ENCODE measurements at places on chromosomes 5 and 9.

DNA sequence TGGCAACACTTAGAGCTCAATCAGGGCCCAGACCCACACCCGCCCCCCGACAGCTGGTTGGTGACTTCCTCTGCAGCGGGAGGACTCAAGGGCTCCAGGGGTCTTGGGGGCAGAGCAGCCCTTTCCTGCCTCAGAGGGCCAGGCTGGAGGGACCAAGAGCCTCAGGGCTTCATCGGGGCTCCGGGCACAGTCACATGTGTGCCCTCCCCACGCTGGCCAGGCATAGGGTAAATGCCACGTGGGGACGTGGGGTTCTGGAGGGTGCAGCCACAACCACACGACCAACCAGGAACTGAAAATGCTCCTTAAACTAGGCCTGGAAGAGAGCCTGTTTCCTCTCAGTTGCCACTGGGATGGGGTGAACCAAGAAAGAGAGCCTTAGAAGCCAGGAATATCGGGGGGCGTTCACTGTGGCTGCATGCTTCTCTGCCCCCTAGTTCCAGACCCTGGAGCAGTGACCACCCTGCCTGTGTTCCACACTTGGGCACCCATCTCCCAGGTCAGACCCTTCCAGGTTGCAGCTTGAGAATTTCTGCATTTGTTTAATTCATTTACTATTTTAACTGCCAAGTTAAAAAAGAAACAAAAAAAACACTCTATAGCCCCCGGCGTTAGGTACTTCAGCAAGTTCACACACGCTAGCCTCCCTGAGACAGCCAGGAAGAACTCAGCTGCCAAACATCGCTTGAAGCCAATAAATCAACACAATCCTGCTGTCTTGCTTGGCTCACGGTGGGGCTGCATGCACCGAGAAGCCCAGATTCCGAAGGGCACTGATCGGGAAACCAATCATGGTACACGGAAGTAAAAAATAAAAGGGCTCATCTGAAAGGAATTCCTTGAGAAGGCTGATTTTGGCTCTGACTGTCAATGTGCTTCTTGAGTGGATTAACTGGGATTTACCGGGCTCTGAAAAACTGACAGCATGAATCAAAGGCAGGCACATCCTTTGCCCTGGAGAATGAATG lies 56.1 kb upstream of the PHYKPL start:
- DNase-seq = peak; percentile 21

DNA sequence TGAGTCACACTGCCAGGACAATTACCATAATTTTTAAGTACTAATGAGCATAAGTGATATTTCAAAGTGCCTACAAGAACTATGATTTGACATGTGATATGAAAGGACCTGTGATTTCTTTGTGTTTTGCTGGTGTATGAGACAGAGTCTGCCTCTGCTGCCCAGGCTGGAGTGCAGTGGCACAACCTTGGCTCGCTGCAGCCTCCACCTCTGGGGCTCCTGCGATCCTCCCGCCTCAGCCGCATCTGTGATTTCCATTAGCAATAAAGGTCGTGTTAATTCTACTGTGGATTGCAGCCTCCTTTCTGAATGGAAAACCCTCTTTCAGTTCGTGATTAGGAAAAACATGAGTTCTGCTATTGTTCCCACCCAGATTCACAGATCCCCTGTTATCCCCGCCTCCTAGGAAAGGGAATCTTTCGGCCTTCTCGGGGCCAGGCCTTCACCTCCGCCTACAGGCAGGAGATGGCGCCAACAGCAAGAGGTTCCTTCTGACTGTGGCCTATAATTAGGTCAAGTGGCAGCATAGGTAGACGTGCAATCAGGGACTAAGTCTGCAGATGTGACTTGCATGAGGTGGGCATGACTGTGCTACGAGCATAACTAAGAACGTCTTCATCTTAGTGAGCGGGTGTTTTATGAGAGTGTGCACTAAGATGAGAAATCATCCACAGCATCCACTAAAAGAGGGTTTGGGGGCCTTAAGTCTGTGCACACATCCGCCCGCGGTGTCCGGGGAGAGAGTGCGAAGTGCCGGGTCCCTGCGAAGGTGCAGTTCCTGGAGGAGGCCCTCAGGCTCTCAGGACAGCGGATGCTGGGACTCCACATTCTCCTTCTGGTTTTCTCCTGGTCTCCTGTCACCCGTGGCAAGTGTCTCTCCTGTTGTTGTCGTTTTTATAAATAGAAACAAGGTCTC lies 23.1 kb downstream of the TRIM7 start:
- peak; percentile 85 for DNase-seq

GRCh38 chr9:83346655-83347420 lies 191.4 kb downstream of the FRMD3 start:
- DNase-seq = no peak

- DNase-seq = no peak
These were observed 728.9 kb downstream of the MAT2B start for GRCh38 chr5:164234321-164234720.

- DNase-seq = no peak
These were observed 2.4 kb downstream of the SYK start for GRCh38 chr9:90803860-90804593.

- DNase-seq = peak; percentile 84
These were observed at the start of gene NACC2 for GRCh38 chr9:136095070-136096058. Gene NACC2, minus strand, starts transcription at chr9:136095289. Its CDS starts 44,768 bp downstream, at chr9:136050521.

DNA sequence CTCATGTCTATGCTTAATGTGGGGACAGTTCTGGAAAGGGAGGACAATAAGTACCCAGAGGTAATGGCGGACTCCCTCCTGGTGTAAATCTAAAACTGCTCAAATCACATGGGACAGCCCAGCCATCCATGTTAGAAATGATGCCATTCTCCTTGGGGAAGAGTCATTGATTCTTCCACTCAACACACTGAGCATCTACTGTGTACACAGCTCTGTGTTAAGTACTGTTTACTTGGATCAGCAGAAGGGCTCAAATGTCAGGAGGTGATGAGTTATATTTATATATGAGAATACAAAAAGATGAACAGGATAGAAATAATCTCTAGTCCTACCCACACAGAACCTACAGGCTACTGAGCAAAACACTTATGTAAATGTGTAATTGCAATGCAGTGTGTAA lies 31.8 kb upstream of the NANS start:
- no peak for DNase-seq

GRCh38 chr5:151002250-151002649 lies 18.1 kb upstream of the GPX3 start:
- DNase-seq = peak; percentile 56
